ENCODE measurements at places on chromosomes 2 and 18.

- no peak overlapping the region for H3K4me3 ChIP-seq
- no peak for DNase-seq
- H3K27ac ChIP-seq = no peak overlapping the region
- H3K36me3 ChIP-seq = no peaks in the 10 kb centered on the region
- no peaks in the 10 kb centered on the region for H3K4me1 ChIP-seq
Observed at GRCh38 chr18:64244571-64244970, 95.7 kb upstream of the LINC00305 start.

DNA sequence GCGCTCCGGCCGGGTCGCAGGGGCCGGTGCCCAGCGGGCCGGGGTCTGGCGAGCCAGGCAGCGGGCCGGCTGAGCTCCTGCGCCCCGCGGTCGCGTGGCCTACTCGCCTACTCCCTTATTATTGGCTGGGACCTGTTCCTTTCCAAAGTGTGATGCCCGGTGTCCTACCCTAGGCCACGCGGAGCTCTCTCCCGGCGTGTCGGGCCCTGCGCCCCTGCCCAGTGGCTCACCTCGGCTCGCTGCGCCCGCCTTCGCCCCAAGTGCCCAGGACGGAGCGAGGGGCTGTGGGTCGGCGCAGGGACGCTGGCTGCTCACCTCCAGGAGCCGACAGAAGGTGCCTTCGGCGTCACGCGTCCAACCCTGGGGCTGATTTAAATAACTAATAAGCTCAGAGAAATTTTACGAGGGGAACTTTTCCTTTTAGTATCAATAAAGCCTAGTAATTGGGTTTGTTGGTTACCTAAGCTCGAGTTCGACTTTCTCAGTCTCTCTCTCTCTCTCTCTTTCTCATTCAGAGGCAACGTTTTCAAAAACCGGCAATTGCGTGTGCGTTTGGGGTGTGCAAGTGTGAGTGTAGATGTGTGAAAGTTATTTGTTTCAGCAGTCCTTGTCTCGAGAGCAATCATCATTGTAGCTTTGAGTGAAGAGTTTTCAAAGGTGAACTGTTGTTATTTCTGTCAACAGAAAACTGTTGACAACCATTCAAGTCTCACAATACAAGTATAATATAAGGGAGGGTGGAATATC is 7.0 kb upstream of the SATB2 start:
- no peaks in the 10 kb centered on the region for H3K36me3 ChIP-seq
- DNase-seq = no peak
- no peaks in the 10 kb centered on the region for H3K27me3 ChIP-seq
- H3K4me3 ChIP-seq = no peak overlapping the region

DNA sequence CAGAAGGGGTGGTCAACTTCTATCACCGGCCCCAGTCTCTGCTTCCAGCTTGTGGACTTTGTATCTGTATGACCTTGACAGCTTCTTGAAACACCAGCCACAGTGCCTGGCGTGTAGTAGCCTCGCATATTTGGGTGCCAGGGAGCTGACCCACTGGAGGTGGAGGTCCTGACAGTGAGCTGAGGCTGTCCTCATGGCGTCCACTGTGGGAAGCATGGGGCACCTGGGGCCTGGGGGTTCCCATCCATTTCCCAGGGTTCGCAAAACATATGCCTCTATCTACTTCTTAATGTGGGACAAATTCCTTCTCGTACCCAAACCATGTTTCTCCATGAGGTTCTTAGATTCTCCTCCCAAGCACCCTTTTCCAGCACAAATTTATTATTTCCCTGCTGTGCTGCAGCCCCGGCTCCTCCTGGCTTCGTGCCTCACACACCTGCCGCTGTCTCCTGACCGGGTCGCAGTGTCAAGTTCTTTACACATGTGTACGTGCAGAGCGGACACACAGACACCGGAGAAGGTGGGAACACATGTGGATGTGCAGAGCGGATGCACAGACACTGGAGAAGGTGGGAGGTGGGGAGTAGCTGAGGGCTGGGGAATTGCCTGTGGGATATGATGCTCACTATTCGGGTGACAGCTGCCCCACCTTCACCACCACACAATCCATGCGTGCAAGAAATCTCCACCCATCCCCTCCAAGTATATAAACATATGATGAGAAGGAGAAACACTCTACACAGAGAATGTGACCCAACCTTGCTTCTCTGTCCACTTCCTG is 23.4 kb downstream of the TMEM18 start:
- DNase-seq = no peak
- H3K36me3 ChIP-seq = no peaks in the 10 kb centered on the region
- peaks cover 18% of the 10 kb centered on the region for H3K27me3 ChIP-seq
- no peak overlapping the region for H3K27ac ChIP-seq

GRCh38 chr2:189583227-189584198 is 2.9 kb upstream of the SLC40A1 start:
- no peaks in the 10 kb centered on the region for H3K27me3 ChIP-seq
- H3K4me1 ChIP-seq = peaks cover 25% of the 10 kb centered on the region
- H3K27ac ChIP-seq = no peak overlapping the region
- no peaks in the 10 kb centered on the region for H3K36me3 ChIP-seq
- no peak overlapping the region for H3K4me3 ChIP-seq

- no peaks in the 10 kb centered on the region for H3K36me3 ChIP-seq
- H3K4me1 ChIP-seq = peaks cover 16% of the 10 kb centered on the region
- peak within 1 kb of the TSS; percentile 92 for H3K27ac ChIP-seq
- H3K27me3 ChIP-seq = no peaks in the 10 kb centered on the region
- H3K4me3 ChIP-seq = peak within 1 kb of the TSS; percentile 85
Observed at GRCh38 chr18:267688-268552, at the start of gene THOC1. Gene THOC1, minus strand, starts transcription at chr18:268047. Its CDS starts 28 bp downstream, at chr18:268019.

DNA sequence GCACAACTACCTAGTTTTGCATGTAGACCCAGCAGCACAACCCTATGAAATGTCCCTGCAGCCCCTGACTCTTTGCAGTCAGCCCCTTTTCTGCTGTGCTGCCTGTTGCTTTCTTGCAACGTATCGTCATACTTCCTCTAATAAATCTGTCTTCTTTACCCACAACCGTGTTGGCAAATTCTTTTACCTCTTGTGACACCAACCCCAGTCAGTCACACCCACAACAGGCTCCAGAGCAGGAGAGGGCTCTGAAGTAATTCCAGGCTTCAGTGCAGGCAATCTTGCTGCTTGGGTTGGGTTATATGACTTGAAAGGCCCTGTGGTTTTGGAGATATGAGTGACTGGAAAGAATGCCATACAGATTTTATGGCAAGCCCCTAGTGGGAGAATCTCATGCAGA is 79.1 kb upstream of the KCNH7 start:
- H3K27me3 ChIP-seq = no peaks in the 10 kb centered on the region
- no peak overlapping the region for H3K27ac ChIP-seq
- DNase-seq = no peak
- no peaks in the 10 kb centered on the region for H3K36me3 ChIP-seq
- H3K4me1 ChIP-seq = no peaks in the 10 kb centered on the region
- H3K4me3 ChIP-seq = no peak overlapping the region

DNA sequence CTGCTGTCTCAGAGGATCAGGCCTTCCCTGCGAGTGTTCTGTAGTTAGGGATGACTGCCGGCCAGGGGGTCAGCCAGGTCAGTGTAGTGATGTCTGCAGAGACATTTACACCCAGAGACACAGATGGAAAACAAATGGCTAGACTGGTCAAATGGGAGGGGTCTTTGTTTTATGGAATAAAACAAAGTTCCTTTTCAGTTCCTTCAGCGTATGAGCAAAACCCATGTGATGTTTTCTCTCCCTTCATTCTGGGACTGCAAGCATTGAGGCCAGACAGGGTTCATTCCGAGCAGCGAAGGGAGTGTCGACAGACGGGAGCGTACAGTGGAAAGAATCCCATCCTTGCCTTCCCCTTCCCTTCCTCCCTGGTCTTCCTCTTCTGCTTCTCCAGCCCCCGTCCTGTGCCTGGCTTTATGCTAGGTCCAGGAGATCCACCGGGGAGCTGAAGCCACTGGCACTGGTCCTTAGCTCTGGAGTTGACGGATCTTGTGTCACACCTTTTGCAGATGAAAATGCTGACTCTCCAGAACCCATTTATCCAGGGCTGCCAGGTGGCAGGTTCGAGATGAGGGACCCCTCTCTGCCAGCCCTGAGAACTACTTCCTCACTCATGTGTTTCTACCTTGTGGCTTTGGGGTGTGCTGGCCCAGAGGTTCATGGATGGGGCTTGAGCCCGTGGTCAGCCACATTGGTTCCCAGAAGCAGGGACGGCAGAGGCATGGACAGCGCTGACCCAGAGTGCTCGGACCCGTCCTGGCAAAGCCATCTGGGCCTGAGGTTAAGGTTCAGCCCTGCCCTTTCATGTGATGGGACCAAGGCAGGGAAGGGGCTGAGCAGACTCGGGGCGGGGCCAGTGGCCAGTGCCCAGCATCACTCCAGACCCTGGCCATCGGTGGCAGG is 24.2 kb downstream of the ITGB1BP1 start:
- peak; percentile 52 for DNase-seq
- H3K4me1 ChIP-seq = no peaks in the 10 kb centered on the region
- peaks cover 3% of the 10 kb centered on the region for H3K36me3 ChIP-seq
- H3K27ac ChIP-seq = peak overlapping the region; percentile 91

DNA sequence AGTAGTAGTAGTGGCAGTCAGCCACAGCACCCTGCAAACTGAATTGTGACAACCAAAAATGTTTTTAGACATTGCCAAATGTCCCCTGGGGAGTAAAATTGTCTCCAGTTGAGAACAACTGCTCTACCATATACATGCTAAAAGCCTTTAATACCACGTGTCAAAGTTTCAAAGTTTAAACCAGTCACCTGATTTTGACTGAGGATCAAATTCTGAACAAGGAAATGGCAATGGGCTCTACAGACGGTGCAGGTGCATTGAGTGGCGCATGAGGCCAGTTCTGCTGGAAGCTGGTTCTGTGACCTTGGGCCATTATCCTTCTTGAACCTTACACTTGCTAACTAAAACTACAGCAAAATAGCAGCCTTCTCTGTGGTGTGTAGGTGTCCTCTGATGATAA is 85.0 kb downstream of the LIPG start:
- no peaks in the 10 kb centered on the region for H3K27me3 ChIP-seq
- no peak for DNase-seq
- H3K4me1 ChIP-seq = no peaks in the 10 kb centered on the region

DNA sequence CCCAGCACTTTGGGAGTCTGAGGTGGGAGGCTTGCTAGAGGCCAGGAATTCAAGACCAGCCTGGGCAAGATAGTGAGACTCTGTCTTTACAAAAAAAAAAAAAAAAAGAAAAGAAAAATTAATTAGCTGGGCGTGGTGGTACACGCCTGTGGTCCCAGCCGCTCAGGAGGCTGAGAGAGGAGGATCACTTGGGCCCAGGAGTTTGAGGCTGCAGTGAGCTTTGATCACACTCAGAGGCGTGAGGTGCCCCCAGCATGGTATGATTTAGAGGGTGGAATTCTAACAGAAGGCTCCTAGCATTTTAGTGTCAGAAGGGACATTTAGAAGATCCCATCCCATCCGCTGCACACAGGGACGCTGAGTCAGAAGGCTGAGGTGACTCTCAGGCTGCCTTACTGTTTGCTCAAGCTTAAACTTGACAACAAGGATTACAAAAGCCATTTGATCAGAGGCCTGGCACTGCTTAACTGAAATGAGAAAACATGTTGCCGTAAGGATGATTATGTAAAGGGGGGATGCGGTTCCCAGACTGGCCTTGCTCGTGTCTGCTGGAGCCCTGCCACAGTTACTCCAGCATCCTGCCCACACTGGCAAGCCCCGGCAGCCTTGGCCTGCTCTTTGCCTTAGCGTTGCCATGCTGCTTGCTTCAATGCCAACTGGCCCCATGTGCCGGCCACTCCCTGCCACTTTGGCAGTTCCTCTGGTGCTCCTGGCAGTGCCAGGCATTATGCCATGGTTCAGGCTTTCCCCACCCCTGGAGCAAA is 45.6 kb upstream of the SLC1A4 start:
- no peak overlapping the region for H3K27ac ChIP-seq
- H3K36me3 ChIP-seq = no peaks in the 10 kb centered on the region
- H3K4me3 ChIP-seq = no peak overlapping the region
- peaks cover 11% of the 10 kb centered on the region for H3K4me1 ChIP-seq
- DNase-seq = no peak

DNA sequence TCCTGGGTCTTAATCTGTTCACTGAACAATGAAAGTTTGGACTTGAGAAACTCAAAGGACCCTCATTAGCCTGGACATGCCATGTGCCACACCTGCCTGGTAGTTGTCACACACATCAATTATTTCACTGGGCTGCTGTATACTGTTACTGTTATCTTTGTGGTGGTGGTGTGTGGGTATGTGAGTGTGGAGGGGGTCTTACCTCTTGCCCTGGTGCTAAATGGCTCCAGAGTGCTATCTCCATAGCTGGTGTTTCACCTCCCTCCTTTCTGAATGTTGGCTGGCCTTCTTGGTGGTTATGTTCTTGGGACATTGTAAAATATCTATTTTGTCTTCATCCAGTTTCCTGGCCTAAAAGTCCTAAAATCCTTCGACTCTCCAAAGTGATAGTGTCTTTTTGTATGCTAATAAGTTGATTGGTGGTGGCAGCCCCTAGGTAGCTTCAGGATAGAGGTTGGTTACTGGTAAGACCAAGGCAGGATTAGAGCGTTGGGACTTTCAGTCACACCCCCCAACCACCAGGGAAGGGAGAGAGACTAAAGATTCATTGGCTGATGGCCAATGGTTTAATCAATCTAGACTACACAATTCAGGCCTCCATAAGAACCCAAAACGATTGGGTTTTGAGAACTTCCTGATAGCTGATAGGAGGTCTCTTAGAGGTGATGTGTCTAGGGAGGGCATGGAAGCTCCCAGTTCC is 328.1 kb downstream of the MYCN start:
- H3K36me3 ChIP-seq = no peaks in the 10 kb centered on the region
- H3K27ac ChIP-seq = no peak overlapping the region
- no peaks in the 10 kb centered on the region for H3K4me1 ChIP-seq
- no peaks in the 10 kb centered on the region for H3K27me3 ChIP-seq
- DNase-seq = no peak

DNA sequence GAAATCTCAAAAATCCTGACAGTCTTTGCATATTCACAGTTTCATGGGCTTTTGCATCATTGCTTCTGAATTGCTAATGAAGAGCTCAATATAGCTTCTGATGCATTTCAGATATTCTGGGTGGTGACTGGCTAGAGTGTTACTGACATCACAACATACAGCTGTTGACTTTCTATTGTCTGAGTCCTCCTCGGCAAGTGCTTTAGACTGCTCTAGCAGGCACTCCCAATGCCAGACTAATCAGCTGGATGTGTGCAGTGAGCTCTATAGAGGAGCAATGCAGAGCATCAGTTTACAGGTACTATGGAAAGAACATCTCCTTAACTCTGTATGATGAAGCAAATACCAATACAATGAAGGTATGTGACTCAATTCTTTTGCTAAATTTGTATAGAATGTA is 54.9 kb downstream of the R3HDM1 start:
- H3K27me3 ChIP-seq = no peaks in the 10 kb centered on the region
- peaks cover 4% of the 10 kb centered on the region for H3K36me3 ChIP-seq
- no peak overlapping the region for H3K27ac ChIP-seq
- H3K4me3 ChIP-seq = no peak overlapping the region
- H3K4me1 ChIP-seq = no peaks in the 10 kb centered on the region

DNA sequence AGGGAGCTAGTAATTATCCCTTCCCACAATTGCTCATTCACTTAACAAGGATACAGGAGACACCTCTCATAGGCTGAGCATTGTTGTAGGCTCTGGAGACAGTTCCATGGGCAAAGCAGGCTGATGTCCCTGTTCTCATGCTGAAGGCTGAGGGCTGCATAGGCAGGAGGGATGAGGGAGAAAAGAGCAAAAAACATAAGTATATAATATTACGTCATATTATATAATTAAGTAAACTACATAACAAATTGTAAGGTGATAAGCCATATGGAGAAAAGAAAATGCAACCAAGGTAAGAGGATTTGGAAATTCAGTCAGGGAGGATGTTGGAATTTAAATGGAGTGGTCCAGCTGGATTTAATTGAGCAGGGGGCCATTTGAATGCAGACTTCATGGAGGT is 380.6 kb upstream of the ST6GAL2 start:
- H3K4me1 ChIP-seq = no peaks in the 10 kb centered on the region
- no peak overlapping the region for H3K4me3 ChIP-seq
- no peaks in the 10 kb centered on the region for H3K36me3 ChIP-seq
- H3K27ac ChIP-seq = no peak overlapping the region
- no peak for DNase-seq

GRCh38 chr2:75007819-75008218 is 49.4 kb downstream of the POLE4 start:
- no peak overlapping the region for H3K27ac ChIP-seq
- H3K4me3 ChIP-seq = no peak overlapping the region
- H3K4me1 ChIP-seq = no peaks in the 10 kb centered on the region
